ENCODE measurements at places on chromosomes 7 and 10.

- no peak for DNase-seq
Measured at GRCh38 chr10:82212753-82213152, 337.8 kb downstream of the NRG3 start.

GRCh38 chr7:21927693-21928092, 18.0 kb downstream of the CDCA7L start:
- DNase-seq: no peak

DNA sequence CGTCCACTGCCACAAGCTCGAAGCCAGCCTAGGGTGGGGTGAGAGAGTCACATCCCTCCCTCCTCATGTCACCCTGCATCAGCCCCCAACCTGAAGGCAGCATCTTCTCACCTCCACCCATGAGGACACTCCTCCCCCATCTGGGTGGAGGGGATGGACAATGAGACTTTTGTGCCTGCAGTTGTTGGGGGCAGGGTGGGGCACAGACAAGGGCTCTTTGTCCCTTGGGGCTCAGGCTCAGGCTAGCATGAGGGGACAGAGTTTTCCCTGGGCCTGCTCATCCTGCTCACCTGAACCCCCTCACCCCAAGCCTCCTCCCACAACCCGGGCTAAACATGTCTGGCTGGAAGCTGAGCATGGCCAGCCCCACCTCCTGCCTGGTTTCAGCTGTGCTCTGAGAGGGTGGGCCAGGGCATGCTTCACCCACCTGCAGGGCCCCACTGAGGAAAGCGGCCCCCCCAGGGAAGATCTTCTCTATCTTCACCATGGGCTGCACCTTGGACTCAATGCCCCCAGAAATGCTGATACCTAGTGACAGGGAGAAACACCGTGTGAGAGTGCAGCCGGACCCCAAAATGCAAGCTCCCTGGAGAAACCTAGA, 9.3 kb downstream of the LZTS2 start:
- DNase-seq: no peak

GRCh38 chr7:129750091-129750490, 138.6 kb downstream of the NRF1 start:
- DNase-seq: no peak

DNA sequence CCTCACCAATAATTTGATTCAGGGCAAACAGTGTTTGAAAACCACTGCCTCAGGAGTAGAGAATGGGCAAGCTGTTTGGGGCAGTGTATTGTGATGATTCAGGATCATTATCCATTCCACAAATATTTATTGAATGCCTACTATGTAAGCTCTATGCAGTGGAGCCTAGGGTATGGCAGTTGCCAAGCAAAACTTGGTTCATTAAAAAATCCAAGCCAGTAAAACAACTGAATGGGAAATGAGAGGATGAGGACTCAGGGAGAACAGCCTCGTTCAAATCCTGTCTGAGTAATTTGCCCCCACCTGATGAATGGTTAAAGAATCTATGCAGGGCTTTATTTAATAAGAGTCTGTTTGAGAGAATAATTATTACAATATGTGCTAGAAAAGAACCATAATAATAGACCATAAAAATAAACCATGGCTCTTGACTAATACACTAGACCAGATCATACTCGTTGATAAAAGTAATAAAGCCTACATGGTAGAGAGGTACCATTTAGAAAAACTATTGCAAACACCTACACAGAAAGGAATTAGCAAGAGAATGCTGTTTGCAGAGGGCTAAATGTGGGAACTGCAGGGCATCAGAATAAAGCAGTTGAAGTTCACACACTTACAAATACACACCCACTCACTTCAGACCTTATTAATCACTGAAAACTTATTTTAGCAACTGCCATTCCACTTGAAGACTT, 71.7 kb downstream of the CREB5 start:
- no peak for DNase-seq
